Inflammatory macrophage treated with lipopolysaccharide for 4 hours (primary cell): ENCODE measurements at places on chromosomes 1 and 21.

- DNase-seq, result no peak
These were observed 142.0 kb downstream of the IGSF21 start for GRCh38 chr1:18249631-18250030.

DNA sequence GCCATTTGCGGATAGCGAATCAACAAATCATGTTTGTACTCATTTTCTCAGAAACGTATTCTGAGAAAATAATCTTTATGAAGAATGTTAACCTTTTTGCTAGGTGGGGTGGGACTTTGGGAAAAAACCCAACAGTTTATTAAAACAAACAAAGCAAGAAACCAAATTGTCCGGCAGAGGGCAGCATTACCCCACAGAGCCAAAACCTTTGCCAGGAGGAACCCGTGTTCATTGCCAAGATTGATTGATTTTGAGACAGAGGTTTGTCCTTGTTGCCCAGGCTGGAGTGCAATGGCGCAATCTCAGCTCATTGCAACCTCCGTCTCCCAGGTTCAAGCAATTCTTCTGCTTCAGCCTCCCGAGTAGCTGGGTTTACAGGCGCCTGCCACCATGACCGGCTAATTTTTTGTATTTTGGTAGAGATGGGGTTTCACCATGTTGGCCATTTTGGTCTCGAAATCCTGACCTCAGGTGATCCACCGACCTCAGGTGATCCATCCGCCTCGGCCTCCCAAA lies 70.8 kb upstream of the RHOU start:
- peak; percentile 77 for DNase-seq

DNA sequence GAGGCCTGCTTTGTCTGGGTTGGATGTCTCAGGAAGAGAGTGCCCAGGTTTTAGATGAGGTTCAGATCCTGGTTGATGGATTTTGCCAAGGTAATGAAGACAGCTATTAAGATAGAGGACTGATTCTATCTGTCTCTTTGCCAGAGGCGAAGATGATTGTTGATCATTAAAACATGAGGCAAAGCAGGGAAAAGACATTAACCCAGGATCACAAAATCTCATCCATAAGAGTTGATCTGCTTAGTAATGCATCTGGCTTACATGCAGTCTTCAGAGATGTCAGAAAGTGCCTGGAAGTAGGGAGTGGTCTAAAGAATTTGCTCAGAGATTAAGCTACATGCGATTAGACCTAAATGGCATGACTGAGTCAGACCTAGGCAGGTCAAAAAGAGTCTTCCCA lies 229.6 kb upstream of the PLD5 start:
- no peak for DNase-seq

DNA sequence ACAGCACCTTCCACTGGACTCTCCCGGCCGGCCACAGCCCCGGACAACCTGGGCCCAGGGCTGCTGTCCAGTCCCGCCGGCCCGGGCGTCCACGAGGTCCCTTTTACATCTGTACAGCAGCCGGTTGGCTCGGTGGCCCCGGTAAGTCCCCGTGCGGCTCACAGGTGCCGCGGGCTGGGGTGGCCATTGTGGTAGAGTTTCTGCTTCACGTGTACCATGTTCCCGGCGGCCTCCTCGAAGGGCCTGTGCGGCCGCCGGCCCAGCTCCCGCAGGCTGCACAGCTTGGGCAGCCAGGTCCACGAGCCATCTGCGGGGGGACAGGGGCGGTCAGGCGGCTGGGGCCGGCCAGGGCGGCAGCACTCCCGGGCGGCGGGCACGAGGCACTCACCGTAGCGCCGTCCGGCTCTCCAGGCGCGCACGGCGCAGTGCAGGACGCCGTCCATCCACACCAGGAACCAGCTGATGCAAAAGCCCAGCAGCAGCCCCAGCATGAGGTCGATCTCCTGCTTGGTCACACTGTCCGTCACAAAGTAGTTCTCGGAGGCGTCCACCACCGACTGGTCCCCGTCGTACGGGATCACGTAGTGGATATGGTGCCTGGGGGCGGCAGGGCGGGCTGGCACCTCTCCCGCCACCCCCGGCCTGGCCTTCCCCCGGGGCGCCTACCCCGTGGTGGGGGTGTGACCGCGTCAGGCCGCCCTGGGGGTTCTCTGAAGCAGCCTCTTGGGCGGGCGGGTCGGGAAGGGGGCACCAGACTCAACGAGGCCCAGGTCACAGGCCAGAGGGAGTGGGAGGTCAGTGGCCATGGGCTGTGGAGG lies 5.0 kb downstream of the TMEM240 start:
- no peak for DNase-seq

GRCh38 chr1:109713636-109714035 lies 1.6 kb downstream of the GSTM5 start:
- no peak for DNase-seq

GRCh38 chr1:6447016-6447817 lies 18.8 kb downstream of the TNFRSF25 start:
- DNase-seq, result no peak

DNA sequence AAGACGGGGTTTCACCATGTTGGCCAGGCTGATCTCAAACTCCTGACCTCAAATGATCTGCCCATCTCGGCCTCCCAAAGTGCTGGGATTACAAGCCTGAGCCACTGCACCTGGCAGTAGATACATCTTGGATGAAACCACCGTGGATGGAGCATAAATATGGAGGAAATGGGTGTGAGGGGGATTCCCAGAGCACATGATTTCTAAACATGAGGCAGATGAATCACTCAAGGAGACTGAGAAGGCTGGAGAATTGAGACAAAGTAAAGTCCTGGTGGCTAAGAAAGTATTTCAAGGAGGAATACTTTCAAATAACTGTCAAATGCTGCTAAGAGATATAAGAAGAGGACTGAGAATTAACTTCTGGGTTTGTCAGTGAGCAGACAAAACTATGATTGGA lies 5.4 kb upstream of the PGBD5 start:
- peak; percentile 51 for DNase-seq
